ENCODE measurements at places on chromosomes 7 and 10.

- no peak overlapping the region for H3K4me3 ChIP-seq
- peaks cover 14% of the 10 kb centered on the region for H3K4me1 ChIP-seq
- H3K27ac ChIP-seq, result no peak overlapping the region
- H3K27me3 ChIP-seq, result no peaks in the 10 kb centered on the region
Measured at GRCh38 chr10:137031-137430, 1.8 kb downstream of the ZMYND11 start.

DNA sequence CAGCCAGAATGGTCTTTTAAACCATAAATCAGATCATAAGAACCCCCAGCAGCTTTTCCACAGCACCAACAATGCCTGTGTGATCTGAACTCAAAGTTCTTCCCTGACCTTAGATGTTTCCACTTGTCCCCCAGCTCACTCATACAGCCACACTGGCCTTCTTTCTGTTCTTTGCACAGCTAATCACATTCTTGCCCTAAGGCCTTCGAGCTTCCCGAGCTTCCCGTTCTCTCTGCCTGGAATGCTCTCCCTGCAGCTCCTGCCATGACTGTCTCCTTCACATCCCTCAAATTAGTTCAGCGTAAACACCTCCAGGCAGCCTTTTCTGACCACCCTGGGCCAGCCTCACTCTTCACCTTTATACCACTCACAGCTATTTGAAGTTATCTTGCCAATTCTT is 166.8 kb upstream of the NFE2L3 start:
- H3K27ac ChIP-seq, result no peak overlapping the region
- no peak for DNase-seq
- H3K27me3 ChIP-seq, result no peaks in the 10 kb centered on the region

GRCh38 chr7:26646336-26647048 is 217.9 kb downstream of the SKAP2 start:
- peak; percentile 6 for DNase-seq
- H3K27me3 ChIP-seq, result no peaks in the 10 kb centered on the region
- no peak overlapping the region for H3K4me3 ChIP-seq
- H3K36me3 ChIP-seq, result no peaks in the 10 kb centered on the region
- H3K27ac ChIP-seq, result no peak overlapping the region

DNA sequence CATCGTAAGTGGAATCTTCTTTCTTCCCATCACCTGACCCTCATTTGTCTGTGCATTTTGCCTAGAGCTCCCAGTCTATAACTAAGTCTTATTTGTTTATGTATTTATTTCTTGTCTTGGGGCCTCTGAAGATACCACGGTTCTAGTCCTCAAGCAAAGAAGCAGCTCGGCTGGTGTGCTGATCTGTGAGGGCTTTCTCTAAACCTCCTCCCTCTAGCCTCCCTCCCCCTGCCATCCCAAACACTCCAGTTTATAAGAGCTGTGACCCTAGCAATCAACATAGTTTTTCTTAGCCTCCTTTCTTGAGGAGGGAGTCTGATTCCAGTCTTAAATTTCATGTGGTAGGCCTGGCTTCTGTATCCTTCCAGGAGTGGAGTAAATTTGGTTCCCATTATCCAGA is 15.7 kb upstream of the NDUFA5 start:
- H3K36me3 ChIP-seq, result no peaks in the 10 kb centered on the region
- H3K4me3 ChIP-seq, result no peak overlapping the region
- no peak overlapping the region for H3K27ac ChIP-seq
- H3K4me1 ChIP-seq, result no peaks in the 10 kb centered on the region
- no peaks in the 10 kb centered on the region for H3K27me3 ChIP-seq
- no peak for DNase-seq

- H3K27me3 ChIP-seq, result peaks cover 2% of the 10 kb centered on the region
- H3K27ac ChIP-seq, result no peak overlapping the region
- DNase-seq, result no peak
- H3K4me1 ChIP-seq, result no peaks in the 10 kb centered on the region
Measured at GRCh38 chr10:127474501-127474900, 74.6 kb upstream of the NPS start.

GRCh38 chr10:81479316-81479715 is 395.7 kb upstream of the NRG3 start:
- H3K4me3 ChIP-seq, result no peak overlapping the region
- H3K4me1 ChIP-seq, result no peaks in the 10 kb centered on the region
- no peak overlapping the region for H3K27ac ChIP-seq
- no peaks in the 10 kb centered on the region for H3K36me3 ChIP-seq

DNA sequence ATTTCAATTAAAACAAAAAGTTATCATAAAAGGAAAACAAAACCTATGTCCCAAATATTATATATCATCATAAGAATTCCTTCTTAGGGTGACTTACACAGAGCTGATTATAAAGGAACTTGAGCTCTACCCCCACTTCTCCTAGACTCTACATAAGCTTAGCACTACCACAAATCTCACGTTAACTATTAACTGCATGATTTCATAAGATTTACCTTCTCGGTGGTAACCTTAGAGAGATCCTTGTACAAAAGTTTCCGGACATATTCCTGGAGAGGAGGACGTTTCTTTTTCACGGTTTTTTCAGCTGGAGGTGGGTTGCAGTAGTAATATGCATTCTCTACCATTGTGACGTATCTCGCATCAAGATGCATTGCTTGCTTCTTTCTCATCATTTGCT is 83.7 kb downstream of the UPF2 start:
- H3K27me3 ChIP-seq, result no peaks in the 10 kb centered on the region
- no peak overlapping the region for H3K27ac ChIP-seq
- no peak overlapping the region for H3K4me3 ChIP-seq
- DNase-seq, result no peak
- H3K4me1 ChIP-seq, result no peaks in the 10 kb centered on the region

DNA sequence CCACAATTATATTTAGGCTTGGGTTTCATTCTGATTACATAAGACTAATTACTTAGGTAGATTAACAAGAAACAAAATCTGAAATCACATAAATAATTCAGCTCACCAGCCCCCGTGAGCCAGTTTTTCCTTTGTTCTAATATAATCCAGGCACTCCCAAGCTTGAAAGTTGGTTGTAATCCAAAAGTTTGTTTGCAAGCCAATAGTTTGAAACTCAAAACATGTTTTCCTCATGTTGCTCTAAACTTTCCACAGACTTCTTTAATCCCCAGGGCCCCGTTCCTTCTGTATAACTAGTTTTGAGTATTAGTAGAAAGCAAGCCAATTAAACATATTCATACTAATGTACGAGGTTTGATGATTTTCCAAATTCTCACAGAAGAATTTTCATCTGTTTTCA is 56.1 kb downstream of the SP8 start:
- no peak overlapping the region for H3K27ac ChIP-seq
- H3K36me3 ChIP-seq, result no peaks in the 10 kb centered on the region
- no peaks in the 10 kb centered on the region for H3K27me3 ChIP-seq
- DNase-seq, result no peak
- H3K4me3 ChIP-seq, result no peak overlapping the region
- H3K4me1 ChIP-seq, result no peaks in the 10 kb centered on the region

DNA sequence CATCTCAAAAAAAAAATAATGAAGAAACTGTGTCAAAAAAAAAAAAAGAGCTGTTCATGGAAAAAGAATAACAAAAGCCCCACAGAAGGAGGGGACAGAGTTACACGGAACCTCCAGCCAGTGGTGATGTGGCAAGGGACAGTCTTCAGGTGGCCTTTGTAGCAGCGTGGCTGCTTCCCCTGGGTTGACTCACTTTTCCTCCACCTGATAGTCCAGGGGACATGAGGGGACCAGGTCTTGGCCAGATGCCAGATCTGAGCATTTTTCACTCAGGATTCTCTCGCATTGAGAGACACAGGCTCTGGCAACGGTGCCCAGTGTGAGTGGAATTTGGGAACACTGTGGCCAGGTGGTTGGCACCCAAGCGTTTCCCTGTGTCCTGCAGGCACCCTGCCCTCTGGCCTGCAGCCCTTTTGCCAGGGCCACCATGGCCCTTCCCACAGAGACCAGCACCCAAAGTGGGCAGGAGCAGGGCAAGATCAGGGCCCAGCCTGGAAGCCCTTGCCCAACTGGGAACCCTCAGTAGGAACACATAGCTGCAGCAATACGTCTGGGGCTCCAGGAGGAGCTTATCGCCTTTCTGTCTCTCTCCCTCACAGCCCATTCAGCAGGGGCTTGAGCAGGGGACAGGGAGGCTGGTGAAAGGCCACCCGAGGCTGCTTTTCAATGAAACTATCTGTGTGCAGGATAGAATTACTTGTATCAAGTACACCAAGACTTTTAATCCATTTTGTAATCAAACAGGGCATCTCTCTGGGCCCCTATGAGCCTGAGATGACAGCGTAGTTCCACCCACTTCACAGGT is 159.1 kb downstream of the UBE2H start:
- H3K4me3 ChIP-seq, result no peak overlapping the region
- no peak overlapping the region for H3K27ac ChIP-seq
- peaks cover 13% of the 10 kb centered on the region for H3K27me3 ChIP-seq
- no peak for DNase-seq
- H3K36me3 ChIP-seq, result no peaks in the 10 kb centered on the region

DNA sequence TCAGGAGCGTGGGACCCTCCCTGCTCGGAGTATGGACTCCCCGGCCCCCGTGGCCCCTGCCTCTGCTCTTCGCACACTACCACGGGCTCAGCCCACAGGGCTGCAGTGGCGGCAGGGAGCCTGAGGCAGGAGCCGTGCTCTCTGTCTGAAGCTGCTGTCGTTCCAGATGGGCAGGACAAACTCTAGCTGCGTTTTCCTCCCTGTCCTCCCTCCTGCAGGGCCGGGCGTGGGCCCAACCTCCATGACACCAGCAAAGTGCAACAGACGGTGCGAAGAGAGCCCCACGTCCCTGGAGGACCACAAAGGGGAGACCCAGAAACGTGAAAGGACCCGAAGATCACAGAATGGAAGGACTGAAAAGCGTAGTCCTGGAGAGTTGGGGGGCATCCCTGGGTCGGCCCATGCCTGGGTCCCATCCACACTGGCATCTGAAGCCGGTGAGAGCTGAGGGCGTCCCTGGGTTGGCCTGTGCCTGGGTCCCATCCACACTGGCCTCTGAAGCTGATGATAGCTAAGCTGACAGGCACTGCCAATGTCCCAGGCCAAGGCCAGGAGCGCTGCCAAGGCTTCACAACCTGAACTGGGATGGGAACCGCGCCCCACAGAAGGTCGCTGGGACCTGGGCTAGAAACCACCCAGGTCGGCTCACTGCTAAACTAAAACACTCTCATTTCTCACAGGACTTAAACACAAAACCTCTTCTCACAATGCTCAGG is 267.0 kb downstream of the MAD1L1 start:
- H3K27me3 ChIP-seq, result no peaks in the 10 kb centered on the region
- no peak overlapping the region for H3K27ac ChIP-seq
- no peak overlapping the region for H3K4me3 ChIP-seq
- peaks cover 8% of the 10 kb centered on the region for H3K36me3 ChIP-seq

- peak within 1 kb of the TSS; percentile 80 for H3K4me3 ChIP-seq
- DNase-seq, result no peak
- peak within 1 kb of the TSS; percentile 96 for H3K27ac ChIP-seq
- H3K4me1 ChIP-seq, result peaks cover 26% of the 10 kb centered on the region
Measured at GRCh38 chr7:74657692-74658177, at the start of gene GTF2I. TSS of gene GTF2I (plus strand) at chr7:74657718. CDS start at chr7:74689129, 31,411 bp downstream.

DNA sequence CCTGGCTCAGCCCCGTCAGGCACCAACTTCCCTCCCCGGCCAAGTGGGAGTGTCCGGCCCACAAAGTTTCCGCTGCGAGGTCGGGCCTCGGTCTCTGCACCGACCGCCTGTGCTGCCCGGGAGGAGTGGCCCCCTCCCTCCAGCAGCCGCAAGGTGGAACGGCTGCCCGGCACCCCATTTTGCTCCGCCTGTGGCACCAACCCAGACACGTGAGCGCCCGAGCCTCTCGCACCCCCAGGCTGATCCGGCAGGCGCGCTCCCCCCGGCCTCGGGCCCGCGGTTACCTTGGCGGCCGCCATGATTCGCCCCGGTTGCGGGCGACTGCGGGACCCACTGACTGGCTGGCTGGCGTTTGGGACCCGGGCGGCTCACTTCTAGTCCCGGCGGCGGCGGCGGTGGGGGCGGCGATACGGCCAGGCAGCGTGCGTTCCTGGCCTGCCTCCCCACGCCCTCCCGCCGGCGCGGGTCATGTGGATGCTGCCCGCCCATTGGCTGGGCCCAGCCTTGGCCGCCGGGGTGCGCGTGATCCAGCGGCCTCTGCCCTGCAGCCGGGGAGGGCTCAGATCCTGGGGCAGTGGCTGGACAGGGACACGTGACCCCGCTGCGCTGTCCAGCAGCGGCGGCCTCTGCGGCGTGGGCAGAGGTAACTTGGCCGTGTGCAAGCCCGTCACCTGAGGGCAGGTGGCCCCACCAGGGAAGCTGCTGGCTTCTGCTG is at the start of gene SLC25A13:
Gene SLC25A13, minus strand, starts transcription at position 441 of the 715 bp plus-strand sequence. Its CDS starts 142 bp downstream, at position 299.
- H3K36me3 ChIP-seq, result no peaks in the 10 kb centered on the region
- peak; percentile 73 for DNase-seq
- no peaks in the 10 kb centered on the region for H3K4me1 ChIP-seq
- H3K27ac ChIP-seq, result peak within 1 kb of the TSS; percentile 66
- H3K27me3 ChIP-seq, result no peaks in the 10 kb centered on the region
- peak within 1 kb of the TSS; percentile 60 for H3K4me3 ChIP-seq
